WTC11 (cell line): ENCODE measurements at places on chromosomes 7 and 10.
A peak's percentile ranks its signal among the peaks of the same experiment; 100 is the strongest.

GRCh38 chr10:71429929-71430328 lies 33.2 kb downstream of the CDH23 start:
- H3K27me3 ChIP-seq: no peaks in the 10 kb centered on the region
- peak; percentile 40 for DNase-seq
- no peak overlapping the region for H3K4me3 ChIP-seq

GRCh38 chr10:50527442-50528043 lies 96.2 kb downstream of the SGMS1 start:
- DNase-seq: no peak
- H3K36me3 ChIP-seq: no peaks in the 10 kb centered on the region
- no peaks in the 10 kb centered on the region for H3K27me3 ChIP-seq
- peaks cover 43% of the 10 kb centered on the region for H3K4me1 ChIP-seq
- H3K27ac ChIP-seq: no peak overlapping the region

DNA sequence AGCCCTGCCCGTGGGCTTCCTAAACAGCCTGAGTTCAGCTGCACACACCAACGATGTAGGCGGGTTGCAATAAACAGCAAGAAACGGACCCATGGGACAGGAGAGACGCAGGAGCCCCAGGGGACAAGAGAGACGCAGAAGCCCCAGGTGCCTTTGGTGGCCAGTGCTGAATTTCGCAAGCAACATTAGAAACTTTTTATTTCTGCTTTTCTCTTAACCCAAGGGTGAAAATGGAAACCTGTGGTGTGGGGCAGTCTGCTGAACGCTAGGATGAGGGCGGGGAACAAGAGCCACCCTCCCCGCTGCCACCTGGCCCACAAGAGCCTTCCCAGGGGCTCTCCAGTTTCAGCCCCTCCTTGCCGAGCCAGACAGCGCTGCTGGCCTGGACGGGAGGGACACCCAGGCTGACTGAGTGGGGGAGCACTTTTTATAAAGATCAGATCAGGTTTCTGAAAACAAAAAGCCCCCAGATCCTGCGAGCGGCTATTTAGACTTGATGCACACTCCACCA lies 20.0 kb upstream of the GPR146 start:
- DNase-seq: no peak
- no peak overlapping the region for H3K27ac ChIP-seq
- H3K4me3 ChIP-seq: no peak overlapping the region
- no peaks in the 10 kb centered on the region for H3K27me3 ChIP-seq
- H3K4me1 ChIP-seq: peaks cover 7% of the 10 kb centered on the region; the same call in 1 of the 2 replicates

- no peaks in the 10 kb centered on the region for H3K36me3 ChIP-seq
- no peaks in the 10 kb centered on the region for H3K27me3 ChIP-seq
- peaks cover 9% of the 10 kb centered on the region for H3K4me1 ChIP-seq
- DNase-seq: no peak
- no peak overlapping the region for H3K27ac ChIP-seq
These were observed 568.6 kb downstream of the KCNMA1 start for GRCh38 chr10:77068969-77069368.

GRCh38 chr7:108245523-108246226 lies 115.5 kb upstream of the LAMB4 start:
- no peaks in the 10 kb centered on the region for H3K36me3 ChIP-seq
- no peak for DNase-seq

- H3K4me3 ChIP-seq: no peak overlapping the region
- DNase-seq: no peak
- H3K27ac ChIP-seq: peak overlapping the region; percentile 97
- H3K36me3 ChIP-seq: peaks cover 19% of the 10 kb centered on the region
- peaks cover 93% of the 10 kb centered on the region for H3K4me1 ChIP-seq
These were observed 97.0 kb downstream of the CTBP2 start for GRCh38 chr10:125063256-125063925.

DNA sequence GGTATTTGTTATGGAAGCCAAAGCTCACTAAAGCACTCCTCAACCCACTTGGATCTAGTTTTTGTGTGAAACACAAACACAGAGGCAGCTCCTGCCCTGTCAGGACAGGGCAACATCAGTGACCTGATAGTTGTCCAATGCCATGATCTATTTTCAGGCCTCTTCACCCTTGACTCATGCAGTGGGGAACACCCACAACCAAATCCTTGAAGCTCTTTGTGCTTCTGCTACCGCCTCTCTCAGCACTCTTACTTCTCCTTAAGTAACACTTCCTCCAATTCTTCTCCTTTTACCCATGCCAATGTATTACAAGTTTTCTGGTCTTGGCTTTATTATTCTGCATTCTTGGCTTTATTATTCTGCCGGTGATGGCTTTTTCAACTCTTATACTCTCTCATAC lies 425.3 kb downstream of the INHBA start:
- DNase-seq: no peak
- no peaks in the 10 kb centered on the region for H3K4me1 ChIP-seq
- no peaks in the 10 kb centered on the region for H3K36me3 ChIP-seq

DNA sequence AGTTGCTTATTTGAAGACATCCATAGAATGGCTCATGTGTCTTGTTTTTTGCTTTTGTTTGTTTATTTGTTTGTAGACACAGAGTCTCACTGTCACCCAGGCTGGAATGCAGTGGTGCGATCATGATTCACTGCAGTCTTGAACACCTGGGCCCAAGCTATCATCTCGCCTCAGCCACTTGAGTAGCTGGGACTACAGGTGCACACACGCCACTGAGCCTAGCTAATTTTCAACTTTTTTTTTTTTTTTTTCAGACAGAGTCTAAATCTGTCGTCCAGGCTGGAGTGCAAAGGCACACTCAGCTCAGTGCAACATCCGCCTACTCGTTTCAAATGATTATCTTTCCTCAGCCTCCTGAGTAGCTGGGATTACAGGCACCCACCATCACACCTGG lies 83.3 kb upstream of the KLF6 start:
- no peaks in the 10 kb centered on the region for H3K27me3 ChIP-seq
- H3K36me3 ChIP-seq: no peaks in the 10 kb centered on the region
- H3K4me1 ChIP-seq: peaks cover 13% of the 10 kb centered on the region
- DNase-seq: no peak

GRCh38 chr7:26549281-26549944 lies 257.8 kb downstream of the SNX10 start:
- H3K27me3 ChIP-seq: no peaks in the 10 kb centered on the region
- H3K4me1 ChIP-seq: peaks cover 27% of the 10 kb centered on the region
- H3K36me3 ChIP-seq: no peaks in the 10 kb centered on the region
- DNase-seq: no peak
- H3K27ac ChIP-seq: no peak overlapping the region

DNA sequence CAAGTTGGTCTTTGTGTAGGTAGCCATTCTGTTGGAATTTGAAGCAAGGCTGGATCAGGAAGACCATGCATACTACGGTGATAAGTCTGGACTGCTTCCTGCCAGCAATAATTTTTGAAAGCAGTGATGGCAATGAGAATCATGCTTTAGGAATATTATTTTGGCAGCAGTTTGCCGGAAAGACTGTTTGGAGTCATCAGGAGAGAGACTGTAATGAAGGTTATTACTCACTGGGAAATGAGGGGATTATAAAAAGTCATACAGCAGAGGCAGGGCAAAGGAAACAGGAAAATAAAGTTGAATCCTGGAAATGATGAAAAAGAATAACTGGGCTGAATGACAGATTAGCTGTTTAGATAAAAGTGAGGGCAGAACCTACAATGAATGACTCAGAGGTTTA lies 1136.8 kb upstream of the AUTS2 start:
- peaks cover 6% of the 10 kb centered on the region for H3K36me3 ChIP-seq
- H3K4me1 ChIP-seq: no peaks in the 10 kb centered on the region
- H3K4me3 ChIP-seq: no peak overlapping the region
- H3K27me3 ChIP-seq: no peaks in the 10 kb centered on the region; the same call in 1 of the 2 replicates

- peaks cover 23% of the 10 kb centered on the region for H3K4me1 ChIP-seq
- H3K36me3 ChIP-seq: no peaks in the 10 kb centered on the region
- H3K27me3 ChIP-seq: peaks cover 8% of the 10 kb centered on the region
These were observed 3.1 kb upstream of the KNDC1 start for GRCh38 chr10:133156674-133157579.

DNA sequence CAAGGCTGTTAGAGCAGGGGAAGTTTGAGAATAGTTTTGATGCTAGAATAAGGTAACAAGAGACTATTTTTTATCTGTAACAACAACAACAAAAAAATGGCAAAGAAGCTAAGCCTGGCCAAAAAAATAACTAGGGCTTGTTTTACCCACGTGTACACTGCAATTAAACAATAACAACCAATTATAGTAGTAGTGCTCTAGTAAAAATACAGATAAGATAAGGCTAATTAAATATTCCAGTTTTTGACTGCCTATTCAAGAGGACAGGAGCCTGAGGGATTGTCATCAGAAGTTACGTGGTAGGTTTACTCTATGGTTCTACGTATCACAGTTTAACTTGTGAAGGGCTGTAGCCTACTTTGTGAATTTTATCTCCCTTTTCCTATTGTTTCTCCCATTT lies 29.2 kb downstream of the PCGF5 start:
- no peaks in the 10 kb centered on the region; the same call in 1 of the 2 replicates for H3K27me3 ChIP-seq
- H3K4me3 ChIP-seq: no peak overlapping the region

DNA sequence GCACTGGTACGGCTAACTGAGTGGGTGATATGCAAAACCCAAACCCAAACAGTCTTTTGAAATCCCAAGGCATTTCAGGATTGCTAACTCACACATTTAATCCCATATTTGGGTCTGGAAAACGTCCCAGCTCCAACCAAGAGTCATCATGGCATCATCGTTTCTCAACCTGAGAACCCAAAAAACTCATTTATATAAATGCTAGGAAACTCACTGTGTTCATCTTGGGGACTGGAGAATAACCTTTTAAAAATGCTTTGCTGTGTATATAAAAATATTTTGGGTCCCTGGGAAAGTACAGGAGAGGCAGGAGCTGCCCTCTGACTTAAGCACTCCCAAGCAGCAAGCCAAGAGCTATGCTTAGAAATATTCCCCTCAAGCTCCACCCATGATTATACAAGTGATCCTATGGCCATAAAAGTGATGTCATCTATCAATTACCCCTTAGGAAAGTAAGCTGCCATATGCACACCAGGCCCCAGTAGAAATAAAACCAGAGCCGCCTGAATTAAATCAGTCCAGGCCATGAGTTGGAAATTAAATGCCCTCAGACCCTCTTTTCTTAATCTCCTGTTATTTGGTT lies 352.1 kb downstream of the FRMD4A start:
- H3K27me3 ChIP-seq: no peaks in the 10 kb centered on the region
- no peak for DNase-seq
- no peaks in the 10 kb centered on the region for H3K36me3 ChIP-seq
- H3K4me3 ChIP-seq: no peak overlapping the region

DNA sequence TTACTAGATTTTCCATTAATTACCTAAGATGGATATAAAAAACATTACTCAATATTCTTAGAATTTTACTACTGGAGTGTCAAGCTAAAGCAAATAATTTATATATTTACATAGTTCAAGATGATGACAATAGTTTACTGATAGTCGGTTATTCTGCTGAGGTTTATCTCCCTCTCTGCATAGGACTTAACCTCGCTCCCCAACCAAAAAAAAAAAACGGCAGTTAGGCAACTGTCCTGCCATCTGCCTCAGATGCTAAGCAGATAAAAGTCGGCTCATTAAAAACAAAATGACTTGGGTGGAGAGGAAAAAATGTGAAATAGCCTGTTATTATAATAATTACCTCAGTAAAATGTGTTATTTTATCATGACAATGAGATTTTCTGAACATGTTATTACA lies 14.0 kb upstream of the ITGB8 start:
- no peak overlapping the region for H3K4me3 ChIP-seq
- DNase-seq: no peak
- no peak overlapping the region for H3K27ac ChIP-seq
- H3K36me3 ChIP-seq: no peaks in the 10 kb centered on the region
- H3K27me3 ChIP-seq: no peaks in the 10 kb centered on the region
- H3K4me1 ChIP-seq: peaks cover 8% of the 10 kb centered on the region

DNA sequence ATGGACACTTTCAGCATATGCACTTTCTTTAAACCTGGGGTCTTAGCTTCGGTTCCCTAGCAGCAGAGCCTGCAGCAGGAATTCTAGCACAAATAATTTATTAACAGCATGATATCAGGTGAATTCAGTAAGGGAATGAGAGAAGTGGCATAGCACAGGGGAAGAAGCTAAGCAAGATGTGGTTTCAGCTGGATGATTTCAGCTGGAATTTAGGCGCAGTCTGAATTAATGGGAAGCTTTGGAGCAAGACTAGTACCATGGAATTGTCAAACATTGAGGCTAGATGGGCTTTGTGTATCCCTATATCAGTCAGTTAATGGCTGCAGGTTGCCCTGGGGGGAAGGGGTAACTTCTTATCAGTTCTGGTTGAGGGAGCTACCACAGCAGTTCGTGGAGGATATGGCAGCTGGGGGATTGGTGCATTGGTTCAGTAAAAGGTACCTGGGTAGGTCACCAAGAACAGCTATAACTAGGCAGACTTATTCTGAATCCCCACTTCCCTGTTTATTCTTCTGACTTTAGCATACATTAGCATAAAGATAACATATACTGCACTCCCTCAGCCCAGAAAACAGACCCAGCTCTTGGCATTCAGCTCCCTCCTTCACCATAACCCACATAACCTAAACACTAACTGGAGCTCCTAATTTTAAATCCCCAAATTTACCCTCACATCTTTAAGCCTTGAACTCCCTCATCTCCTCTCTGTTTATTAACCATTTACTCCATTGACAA lies 46.8 kb upstream of the NAMPT start:
- peaks cover under 1% of the 10 kb centered on the region; the same call in 1 of the 2 replicates for H3K36me3 ChIP-seq
- no peak overlapping the region for H3K27ac ChIP-seq
- H3K4me1 ChIP-seq: peaks cover 4% of the 10 kb centered on the region
- H3K27me3 ChIP-seq: no peaks in the 10 kb centered on the region; the same call in 1 of the 2 replicates
- DNase-seq: no peak

- DNase-seq: no peak
- H3K36me3 ChIP-seq: no peaks in the 10 kb centered on the region
- H3K27ac ChIP-seq: no peak overlapping the region
- H3K27me3 ChIP-seq: no peaks in the 10 kb centered on the region
These were observed 116.6 kb downstream of the INPP5A start for GRCh38 chr10:132654121-132654571.

DNA sequence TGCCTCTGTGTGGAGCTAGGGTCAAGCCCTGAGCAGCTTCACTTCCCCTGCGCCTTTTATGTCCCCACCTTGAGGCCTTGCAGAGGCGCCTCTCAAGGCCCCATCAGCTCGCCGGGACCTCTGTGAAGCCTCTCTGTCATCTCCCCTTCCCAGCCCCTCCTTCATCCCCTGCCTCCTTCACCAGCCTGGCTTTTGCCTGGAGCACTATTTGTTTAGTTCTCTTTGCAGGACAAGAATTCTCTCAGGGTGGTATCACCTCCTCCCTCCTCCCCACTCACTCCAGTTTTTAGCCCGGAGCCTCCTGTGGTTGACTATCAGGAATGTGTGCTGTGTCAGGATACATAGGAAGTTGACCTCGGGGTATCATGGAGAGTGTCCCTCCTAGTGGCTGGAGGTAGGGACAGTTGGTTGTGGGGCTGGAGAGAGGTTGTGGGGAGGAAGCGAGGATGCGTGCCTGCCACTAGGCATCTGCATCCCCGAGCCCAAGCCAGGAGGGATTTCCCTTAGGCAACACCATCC lies 89.8 kb upstream of the ANLN start:
- no peak overlapping the region for H3K27ac ChIP-seq
- peaks cover 5% of the 10 kb centered on the region for H3K36me3 ChIP-seq
- peaks cover 37% of the 10 kb centered on the region for H3K4me1 ChIP-seq
- DNase-seq: no peak
- no peak overlapping the region for H3K4me3 ChIP-seq
